Renal cortex interstitium (tissue), 15 donors: ENCODE measurements at places on chromosomes 3 and 15. TPM values are rescaled to one million over a fixed set of nuclear protein-coding genes. Genes with fewer than 3 reads are reported as not detected.
A peak's percentile ranks its signal among the peaks of the same experiment; 100 is the strongest.

GRCh38 chr3:169661361-169662131, 2.0 kb downstream of the MECOM start:
- peak; percentile 50 for DNase-seq

DNA sequence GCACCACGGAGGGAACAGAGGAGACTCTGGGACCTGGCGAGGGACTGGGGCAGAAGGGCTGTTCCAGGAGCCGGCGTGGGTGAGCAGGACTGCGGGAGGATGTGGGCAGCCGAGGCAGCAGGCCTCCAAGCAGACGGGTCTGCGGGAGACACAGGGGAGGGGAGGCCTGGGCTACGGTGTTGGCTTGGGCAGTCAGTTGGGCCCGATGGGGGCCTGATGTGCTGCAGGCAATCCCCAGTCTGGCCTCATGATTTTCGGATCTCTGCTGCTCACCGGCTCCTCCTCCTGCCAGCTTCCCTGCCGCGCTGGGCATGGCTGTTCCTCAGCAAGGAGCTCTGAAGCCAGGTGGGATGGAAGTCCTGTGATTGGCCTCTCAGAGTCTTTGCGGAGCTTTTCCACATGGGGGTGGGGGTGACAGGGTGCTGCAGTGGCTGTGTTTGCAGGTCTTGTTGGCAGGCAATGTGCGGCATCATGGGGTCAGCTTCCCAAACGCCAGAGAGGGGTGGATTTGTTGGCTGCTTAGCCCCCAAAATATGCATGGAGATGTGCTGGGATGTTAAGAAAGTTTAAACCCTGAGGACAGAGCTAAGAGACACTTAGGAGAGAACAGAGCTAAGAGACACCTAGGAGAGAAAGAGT, 19.3 kb downstream of the MINAR1 start:
- DNase-seq = no peak

Gene ADGRG7
- not detected for polyA plus RNA-seq

Gene SCN11A
- 1.4 TPM for polyA plus RNA-seq

GRCh38 chr3:174859114-174859735, at the start of gene NAALADL2:
Gene NAALADL2 (plus strand): TSS chr3:174859334.
- DNase-seq = no peak

DNA sequence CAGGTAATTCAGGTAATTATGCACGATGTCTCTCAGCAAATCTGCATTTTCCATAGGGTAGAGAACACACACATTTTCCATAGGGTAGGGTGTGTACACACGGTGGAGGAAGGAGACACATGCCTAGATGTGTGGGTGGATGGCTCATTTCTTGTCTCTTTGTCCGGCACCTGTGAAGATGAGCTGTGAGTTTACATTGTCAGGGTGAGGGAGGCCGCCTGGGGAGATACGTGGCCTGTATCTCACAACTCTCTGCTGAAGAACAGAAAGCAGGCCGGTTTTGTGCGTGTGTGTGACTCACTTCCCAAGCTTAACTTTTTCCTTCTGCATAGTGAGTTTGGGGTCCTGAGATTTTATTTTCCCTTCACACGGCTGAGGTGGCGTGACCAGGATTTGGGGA, 60.3 kb downstream of the SLC6A6 start:
- DNase-seq = no peak

Gene FBXO22
- 47.3 TPM for polyA plus RNA-seq

Gene FSIP1
- polyA plus RNA-seq = 2.6 TPM

DNA sequence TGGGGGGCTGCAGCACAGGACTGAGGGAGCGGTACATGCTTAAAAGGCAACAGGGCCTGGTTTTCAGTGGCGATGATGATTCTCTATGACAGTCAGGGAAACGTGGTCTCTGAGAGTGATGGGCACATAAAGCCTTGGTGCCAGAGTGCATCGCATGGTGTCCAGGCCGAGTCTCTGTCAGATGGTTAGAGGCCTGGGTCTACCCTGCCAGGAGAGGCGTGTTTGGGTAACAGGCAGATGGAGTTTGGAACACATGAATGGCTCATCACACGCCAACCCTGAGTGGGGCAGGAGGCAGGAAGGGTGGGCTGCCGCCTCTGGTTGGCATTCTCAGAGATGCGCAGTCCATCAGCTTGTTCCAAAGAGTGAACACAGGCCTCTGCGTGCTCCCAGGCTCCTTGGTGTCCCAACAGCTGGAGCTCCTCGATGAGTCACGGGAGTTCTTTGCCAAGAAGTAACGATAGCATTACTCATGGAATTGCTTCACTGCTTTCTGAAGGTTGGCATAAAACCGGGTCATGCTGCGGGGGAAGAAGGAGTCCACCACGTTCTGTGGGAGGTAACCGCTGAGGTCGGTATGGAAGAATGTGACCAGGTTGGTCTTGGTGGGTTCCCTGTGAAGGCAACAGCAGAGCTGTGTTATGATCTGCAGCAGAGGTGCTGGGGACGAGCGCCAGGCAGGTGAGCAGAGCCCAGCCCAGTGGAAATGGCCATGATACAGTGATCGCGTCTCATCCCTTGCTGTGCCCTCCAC, 11.0 kb downstream of the STARD5 start:
- no peak for DNase-seq

DNA sequence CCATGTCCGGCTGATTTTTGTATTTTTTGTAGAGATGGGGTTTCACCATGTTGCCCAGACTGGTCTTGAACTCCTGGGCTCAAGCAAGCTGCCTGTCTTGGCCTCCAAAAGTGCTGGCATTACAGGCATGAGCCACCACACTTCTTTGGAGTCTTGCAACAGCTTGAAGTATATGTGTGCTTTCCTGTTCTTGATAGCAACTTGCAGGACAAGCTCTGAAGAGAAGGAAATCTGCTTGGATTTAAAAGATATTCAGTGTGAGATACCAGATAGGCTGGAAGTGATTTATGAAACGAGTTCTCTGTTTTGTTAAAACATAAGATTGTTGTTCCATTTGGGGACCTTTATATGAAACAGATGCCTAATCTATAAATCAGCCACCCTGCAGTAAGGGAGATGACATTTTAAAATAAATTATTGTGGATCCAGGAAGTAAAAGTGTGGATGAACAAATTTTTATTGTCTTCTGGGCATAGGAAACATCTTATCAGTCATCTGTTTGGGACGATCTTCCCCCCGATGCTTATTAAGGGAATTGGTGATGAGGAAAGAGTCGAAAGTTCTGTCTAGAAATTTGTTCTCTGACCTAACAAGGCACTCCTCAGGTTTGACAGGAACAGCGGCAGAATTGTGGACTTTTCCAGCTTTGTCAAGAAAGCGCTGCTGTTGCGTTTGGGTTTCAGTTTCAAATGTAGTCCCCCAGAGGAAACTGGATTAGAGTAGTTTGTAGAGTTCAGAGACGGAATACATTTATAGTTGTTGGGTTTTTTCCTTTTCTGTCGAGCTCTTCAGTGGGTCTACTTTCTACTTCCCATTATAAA, 53.7 kb upstream of the MAGI1 start:
- DNase-seq = no peak

DNA sequence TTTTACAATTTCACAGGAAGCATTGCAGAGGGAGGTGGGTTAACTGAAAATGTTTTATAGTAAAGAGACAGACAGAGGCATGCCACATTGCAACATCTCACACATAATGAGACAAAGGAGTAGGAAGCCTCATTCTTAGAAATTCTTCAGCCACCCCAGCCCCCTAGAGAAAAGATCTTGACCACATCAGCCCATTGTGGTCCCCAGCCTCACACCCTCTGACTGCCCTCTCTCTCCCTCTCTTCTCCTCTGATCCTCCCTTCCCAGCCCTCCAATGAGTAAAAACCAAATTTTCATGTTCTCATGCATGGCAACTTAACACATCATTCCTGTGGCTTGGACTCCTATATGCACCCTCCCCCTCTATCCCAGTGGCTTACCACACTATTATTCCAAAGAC, 174.1 kb downstream of the UACA start:
- DNase-seq = no peak

Gene RPN1
- 213 TPM for polyA plus RNA-seq

Gene FETUB
- 0.31 TPM for polyA plus RNA-seq

DNA sequence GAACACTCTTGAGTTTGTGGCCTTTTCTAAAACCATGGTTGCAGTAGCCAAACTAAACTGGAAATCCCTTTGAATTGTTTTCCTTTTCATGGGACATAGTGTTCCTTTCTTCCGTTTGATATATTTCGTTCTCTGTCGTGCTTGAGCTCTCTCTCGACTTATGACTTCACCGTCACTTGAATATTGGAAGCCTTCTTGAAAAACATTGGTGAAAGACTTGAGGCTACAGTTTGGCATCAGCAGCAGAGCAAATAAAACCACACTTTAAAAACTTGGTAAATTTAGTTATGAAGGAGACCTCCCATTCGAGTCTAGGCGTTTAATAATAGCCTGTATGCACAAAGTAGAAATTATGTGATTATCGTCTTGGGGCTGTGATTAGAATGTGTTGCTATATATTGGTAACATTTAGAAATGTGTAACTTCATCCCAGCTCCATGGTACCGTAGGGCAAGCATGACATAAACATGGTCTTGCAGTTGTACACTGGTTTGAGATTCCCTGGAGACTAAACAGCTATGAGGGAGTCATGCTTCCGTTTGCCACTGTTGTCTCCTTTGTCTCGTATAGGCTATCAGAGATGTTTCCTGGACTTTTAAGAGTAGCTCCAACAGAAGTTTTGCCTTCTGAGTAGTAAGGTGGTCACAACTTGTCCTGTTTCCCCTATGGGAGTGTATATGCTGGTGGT, 122.3 kb downstream of the PTPRG start:
- DNase-seq = no peak

Gene KNG1
- polyA plus RNA-seq = 125 TPM
